Stimulated activated CD8-positive, alpha-beta memory T cell treated with anti-CD3 and anti-CD28 coated beads, Interleukin-12 subunit alpha, Interleukin-12 subunit beta, amount 100 ng/mL, for 1 hour (primary cell): ENCODE measurements at places on chromosomes 5 and 9.

- no peak for DNase-seq
Observed at GRCh38 chr9:6356441-6356840, 28.3 kb downstream of the TPD52L3 start.

GRCh38 chr5:178902849-178903248 lies 7.1 kb downstream of the ZFP2 start:
- DNase-seq, result no peak

GRCh38 chr5:14816999-14817761 lies 54.4 kb downstream of the ANKH start:
- no peak for DNase-seq

GRCh38 chr9:126419475-126419874 lies 92.8 kb downstream of the MVB12B start:
- DNase-seq, result no peak

DNA sequence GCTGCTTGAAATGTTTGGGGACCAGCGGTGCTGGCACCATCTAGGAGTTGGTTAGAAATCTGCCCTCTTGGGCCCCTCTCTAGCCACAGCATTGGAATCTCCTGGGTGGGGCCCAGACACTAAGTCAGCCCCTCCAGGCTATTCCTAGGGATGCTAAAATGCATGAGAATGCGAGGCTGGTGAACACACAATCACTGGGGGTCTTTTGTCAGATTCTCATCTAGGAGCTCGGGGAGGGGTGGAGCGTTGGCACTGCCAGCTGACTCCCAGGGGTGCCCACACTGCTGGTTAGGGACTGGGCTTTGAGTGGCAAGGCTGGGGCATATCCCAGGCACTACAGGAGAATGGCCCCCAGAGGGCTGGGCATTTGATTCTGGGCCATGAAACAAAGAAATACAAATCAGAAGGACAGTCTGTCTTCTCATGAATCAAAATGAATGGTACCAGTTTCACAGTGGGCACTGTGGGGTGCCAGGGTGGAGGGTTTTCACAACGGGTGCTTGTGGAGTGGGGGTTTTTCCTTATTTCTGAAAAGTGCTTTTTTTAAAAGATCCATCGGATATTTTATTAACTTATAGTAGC lies 127.8 kb upstream of the RAPGEF1 start:
- no peak for DNase-seq

DNA sequence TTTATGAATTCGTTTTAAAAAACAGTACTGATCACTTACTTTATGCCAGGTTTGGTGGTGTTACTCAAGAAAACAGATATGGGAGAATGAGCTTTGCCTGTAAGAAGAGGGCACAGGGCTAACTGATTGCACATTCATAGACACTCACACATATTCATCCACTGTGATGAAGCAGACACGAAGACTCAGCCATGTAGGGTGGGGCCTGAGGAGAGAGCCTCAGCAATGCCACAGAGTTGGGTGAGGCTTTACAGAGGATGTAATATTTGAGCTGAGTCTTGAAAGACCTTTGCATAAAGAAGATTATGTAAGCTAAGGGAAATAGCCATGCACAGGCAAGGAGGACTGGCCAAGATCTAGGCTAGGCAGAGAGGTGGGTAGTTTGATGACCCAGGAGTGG lies 472.8 kb downstream of the PSAT1 start:
- DNase-seq, result no peak

DNA sequence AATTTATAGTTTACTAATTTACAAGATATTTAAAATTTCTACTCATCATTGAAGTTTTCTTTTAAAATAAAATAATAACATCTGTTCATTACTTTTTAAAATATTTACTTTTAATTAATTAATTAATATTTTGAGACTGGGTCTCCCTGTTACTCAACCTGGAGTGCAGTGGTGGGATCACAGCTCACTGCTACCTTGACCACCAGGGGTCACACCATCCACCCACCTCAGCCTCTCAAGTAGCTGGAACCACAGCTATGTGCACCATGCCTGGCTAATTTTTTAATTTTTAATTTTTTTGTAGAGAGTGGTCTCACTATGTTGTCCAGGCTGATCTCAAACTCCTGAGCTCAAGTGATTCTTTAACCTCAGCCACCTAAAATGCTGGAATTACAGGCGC lies 1013.6 kb downstream of the CDH9 start:
- no peak for DNase-seq

DNA sequence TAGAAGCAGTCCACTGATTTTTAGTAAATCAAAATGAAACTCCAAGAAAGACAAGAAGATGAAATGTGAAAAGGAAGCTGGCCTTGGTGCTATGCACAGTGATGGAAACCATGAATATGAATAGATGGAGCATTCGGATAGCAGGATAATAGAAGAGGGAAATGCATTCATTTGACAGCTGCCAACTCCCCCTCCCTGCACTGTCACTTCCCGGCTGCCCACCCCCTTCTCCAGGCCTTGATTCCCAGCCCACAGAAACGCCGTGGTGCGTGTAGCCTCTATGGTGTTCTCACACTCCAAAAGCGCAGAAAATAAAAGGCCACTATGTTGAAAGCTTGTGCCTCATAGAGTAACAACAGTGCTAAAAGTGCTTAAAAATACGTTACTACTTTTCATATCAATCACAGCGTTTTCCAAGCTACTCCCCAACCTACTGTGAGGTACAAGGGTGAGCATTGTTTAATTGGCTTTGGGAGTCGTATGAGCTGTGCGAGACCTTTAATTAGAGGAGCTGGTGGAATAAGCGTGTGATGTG lies 26.1 kb upstream of the IFNK start:
- no peak for DNase-seq

DNA sequence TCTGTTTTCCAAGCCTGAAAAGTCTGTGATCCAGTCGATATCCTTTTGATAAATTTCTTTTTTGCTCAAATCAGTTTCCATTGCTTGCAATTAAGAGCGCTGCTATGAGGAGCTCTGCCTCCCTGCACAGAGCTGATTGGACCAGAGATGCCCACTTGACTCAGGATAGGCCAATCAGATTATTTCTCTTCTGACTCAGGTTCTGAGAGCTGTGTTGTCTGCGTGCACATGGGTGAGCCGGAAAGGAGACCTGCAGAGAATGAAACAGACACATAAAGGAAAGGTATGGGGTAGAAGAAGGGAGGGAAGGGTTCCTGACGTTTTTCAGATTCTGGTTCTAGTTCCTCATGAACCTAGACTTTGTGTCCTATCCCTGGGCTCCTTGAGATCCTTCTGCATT lies 15.8 kb upstream of the FABP6 start:
- DNase-seq, result no peak

- DNase-seq, result no peak
Observed at GRCh38 chr5:68538814-68539420, 323.4 kb downstream of the PIK3R1 start.

DNA sequence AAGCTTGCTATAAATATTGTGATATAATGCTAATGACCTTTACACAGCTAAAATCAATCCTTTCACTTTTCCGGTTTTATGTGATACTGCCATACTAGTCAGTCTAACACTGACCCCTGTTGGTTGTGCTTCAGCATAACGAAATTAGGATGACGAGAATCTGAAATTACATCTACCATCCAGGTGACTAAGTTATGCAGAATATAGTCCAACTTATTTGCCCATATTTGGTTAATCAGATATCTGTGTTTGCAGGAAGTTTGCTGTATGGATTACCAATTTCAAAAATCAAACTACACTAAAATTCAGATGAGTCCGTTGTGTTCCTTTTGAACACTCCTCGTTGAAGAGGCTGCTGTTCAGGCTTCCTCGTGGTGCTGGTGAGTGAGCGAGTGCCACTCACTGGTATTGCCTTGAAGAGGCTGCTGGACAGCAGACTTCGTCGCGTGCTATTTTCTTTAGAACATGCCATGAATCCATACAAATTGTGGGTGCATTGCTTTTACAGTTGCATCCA lies 32.5 kb downstream of the TENT4A start:
- no peak for DNase-seq

- DNase-seq, result no peak
Observed at GRCh38 chr5:157862183-157862851, 3.4 kb upstream of the CLINT1 start.

GRCh38 chr9:14895806-14896205 lies 14.4 kb downstream of the FREM1 start:
- DNase-seq, result no peak

DNA sequence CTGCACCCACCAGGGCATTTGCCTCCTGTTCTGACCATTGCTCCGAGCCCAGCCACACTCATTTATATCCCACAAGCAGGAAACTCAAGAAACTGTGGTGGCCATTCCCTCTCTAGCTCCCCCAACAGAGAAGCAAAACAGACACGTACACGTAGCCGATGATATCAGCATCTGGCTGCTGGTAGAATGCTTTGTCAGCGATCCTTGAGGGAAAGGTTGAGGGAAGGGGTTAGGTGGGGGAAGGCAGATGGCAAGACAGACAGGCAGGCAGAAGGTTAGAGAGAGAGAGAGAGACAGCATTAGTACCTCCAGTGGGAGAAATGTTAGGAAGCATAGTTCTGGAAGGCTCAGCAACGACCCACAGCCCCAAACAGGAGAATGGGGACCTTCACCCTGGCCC lies 7.8 kb downstream of the HIGD2A start:
- DNase-seq, result no peak

- no peak for DNase-seq
Observed at GRCh38 chr5:125336401-125336800, 590.0 kb upstream of the ZNF608 start.

GRCh38 chr5:179795863-179796833 lies 2.4 kb downstream of the LTC4S start:
- DNase-seq, result peak; percentile 46

DNA sequence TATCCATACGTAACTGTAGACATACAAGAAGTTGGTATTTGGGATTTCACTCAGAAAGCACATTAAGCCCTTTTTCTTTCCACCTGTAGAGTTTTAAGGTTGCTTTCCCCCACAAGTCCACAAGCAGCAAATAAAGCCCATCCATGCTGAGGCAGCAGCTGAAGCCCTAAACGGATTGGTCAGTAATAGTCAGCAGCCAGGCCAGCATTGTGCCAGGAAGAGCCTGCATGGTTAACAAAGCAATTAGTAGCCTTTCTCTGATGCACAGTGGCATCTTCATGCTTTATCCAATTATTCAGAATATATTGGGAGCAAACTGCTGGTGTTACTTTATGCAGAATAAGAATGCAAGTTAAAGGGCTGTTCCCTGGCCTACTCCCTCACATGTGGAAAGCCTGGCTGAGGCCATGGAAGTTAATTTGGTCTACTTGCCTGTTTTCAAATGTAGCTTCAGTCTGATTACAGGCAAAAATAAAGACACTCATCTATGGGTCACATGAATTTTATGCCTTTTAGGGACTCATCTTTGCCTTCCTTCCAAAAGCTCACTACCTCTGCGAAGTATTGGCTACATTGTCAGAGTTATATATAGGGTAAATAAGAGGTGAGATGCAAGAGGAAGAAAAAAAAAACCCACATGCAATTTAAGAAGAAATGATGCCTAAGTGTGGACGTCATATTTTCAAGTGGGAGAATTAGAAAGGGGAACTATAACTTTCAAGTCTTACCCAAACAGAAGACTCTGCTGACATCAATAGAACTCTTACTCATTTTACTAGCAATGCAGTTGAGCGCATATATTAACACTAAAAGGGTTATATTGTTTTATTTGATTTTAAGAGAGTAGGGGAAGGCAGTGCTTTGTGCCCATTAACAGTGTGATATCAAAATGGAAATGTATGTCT lies 15.9 kb downstream of the EBF1 start:
- no peak for DNase-seq

GRCh38 chr9:110027671-110028081 lies 180.3 kb downstream of the C9orf152 start:
- DNase-seq, result no peak

DNA sequence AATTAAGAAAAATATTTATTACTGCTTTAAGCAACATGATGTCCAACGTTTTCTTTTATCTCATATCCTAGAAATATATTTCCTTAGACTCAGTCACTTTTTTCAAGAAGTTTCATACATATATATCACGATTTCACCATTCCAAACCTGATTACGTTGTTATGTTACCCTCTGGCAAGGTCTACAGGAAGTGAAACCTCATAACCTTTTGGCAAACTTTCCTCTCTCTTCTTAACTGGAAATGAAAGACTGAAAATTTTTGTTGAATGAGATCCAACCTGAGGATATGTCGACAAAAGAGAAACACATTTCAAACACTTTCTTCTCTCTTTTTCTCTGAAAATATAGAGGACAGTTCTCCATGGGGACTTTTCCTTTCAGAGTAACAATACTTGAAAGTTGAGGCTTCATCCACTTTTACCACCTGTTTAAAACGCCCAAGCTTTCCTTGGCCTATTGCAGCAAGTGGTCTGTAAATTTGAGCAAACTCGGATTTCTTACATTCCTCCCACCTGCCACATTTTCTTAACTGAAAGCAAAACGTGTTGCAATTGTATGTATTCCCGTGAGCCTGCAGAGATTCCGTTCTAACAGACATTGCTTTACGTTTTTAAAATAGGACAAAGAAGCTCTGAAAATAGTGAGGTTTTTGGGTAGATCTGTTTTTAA lies 298.1 kb downstream of the CETN3 start:
- no peak for DNase-seq

GRCh38 chr5:84816746-84817547 lies 432.3 kb upstream of the EDIL3 start:
- DNase-seq, result no peak

DNA sequence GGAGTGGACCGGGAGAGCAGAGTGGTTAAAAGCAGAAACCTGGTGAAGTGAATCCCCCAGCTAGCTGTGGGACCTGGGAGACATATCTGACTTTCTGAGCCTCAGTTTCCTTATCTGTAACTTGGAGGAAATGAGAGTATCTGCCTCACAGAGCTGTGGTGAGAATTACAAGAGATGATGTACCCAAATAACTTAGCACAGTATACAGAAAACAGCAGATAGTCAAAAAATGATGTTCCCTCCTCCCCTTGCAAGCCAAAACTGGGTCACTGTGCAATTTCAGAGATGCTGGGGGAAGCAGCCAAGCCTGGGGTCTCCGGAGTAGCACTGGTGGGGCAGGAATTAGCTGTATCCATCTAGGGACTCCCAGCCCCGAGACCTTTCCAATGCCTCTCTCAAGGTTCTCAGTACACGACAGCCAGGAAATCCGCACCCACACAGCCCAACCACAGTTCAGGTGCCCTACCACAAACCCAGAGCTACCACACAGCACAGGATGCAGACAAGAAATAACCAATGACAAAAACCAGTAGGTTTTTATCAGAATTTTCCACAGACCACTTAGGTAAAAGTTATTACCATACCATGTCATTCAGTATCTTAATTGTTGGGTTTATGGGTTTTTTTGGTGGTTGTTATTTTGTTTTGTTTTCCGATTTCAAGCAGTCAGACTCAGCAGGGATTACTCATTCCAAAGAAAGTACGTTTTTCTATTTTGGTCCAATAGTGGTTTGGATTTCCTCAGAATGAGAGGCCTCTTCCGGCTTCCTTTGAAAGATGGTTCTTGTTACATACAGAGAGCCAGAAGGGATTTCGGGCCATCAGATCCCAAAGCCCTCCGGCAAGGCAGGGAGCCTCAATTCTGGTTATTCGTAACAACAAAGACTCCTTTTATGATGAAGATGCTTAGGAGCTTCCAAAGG lies 4.9 kb upstream of the HRH2 start:
- peak; percentile 30 for DNase-seq

- DNase-seq, result peak; percentile 42
Observed at GRCh38 chr5:176658007-176658599, 10.8 kb downstream of the TSPAN17 start.

- DNase-seq, result no peak
Observed at GRCh38 chr9:104750185-104750767, 2.8 kb downstream of the NIPSNAP3A start.

- no peak for DNase-seq
Observed at GRCh38 chr5:148684528-148684927, 30.2 kb upstream of the HTR4 start.
